ENCODE measurements at places on chromosomes 3 and 15.

- no peak for DNase-seq
Measured at GRCh38 chr15:31256378-31257265, 70.0 kb upstream of the KLF13 start.

DNA sequence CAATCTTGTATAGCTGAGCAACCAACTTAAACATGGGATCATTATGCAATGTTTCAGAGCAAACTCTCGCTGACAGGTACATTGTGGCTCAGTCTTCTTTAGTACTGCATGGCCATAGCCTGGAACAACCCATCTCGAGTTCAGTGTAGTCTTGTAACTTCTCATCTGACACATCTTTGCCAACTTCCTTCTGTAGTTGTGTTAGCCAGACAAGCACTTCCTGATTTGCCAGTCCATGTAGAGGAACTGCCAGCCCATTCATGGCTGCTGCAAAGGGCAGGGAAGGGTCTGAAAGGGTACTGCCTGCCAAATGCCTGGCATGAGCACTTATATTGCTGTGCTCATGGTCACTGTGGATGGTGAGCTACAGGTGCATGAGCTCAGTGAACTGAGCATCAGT is 49.2 kb upstream of the CCDC54 start:
- DNase-seq = no peak

DNA sequence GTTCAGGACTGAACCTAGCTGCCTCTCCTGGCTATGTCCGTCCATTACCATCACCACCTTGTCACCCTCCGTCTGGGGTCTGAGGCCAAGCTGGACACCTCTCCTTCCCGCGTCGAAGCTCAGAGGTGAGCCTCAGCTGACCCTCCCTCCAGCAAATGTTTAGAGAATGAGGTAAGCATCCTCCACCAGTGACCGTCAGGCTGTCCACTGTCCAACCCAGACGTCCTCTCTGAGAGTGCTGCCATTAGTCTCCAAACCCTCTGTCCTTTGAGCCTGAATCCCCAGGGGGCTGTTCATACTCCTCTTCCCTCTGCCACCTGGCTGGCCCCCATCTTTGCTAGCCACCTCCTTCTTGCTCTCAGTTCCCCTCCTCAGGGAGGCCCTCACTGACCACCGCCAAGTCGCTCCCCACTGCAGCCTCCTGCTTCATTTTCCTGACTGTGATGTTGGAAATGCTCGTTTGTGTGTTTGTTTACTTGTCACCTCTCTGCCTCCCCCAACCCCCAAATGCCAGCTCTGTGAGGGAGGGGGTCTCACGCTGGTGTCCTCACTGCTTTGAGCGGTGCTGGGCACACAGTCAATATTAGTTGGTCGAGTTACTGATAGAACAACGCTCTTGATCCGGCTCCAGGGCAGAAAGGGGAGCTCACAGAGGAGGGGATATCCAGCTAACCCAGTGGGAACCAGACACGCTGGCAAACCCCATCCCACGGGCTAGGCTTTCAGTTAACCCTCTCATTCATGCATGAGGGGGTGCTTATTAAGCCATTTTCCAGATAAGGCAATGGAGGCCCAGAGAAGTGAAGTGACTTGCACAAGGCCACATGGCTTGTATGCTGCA is 64.9 kb downstream of the IQSEC1 start:
- no peak for DNase-seq

DNA sequence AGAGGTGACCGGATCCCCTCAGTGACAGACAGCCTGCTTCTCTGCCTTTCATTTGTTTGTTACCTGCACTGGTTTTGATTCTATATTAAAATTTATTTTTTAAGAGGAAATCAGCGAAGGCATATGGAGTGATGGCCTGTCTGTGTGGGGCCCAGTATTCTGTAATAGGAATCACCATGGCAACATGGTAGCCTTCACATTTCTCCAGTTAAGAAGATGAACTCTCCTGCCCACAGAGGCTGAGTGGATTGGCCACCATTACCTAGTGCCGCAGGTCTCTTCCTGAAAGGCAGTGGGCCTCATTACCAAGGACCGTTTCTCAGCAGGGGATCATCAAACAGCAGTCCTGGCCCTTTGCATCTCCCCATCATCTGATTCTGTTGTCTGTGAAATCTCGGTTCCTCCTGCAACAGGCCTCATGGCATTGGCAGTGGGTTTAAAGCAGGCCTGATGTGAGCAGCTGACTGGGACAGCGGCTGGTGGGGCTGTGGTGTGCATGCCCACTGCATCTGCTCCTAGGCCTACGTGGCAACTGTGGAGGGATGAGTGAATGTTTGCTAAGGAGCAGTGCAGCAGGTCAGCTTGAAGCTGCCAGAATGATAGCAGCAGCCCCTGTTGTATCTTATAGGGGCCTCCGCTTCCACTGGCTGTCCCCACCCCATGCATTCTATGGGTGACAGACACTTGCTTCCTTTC is 114.5 kb downstream of the CHCHD6 start:
- no peak for DNase-seq

- no peak for DNase-seq
Measured at GRCh38 chr3:56935811-56936210, 124.7 kb upstream of the SPATA12 start.

DNA sequence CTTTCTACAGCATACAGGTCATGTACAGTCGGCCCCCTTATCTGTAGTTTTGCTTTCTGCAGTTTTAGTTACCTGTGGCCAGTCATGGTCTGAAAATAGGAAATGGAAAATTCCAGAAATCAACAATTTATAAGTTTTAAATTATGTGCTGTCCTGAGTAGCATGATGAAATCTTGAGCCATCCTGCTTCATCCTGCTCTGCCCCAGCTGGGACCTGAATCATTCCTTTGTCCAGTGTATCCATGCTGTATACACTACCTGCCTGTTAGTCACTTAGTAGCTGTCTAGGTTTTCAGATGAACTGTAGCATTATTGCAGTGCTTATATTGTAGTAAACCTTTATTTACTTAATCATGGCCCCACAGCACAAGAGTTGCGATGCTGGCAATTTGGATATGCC is 44.8 kb downstream of the AP4E1 start:
- DNase-seq = peak; percentile 5

DNA sequence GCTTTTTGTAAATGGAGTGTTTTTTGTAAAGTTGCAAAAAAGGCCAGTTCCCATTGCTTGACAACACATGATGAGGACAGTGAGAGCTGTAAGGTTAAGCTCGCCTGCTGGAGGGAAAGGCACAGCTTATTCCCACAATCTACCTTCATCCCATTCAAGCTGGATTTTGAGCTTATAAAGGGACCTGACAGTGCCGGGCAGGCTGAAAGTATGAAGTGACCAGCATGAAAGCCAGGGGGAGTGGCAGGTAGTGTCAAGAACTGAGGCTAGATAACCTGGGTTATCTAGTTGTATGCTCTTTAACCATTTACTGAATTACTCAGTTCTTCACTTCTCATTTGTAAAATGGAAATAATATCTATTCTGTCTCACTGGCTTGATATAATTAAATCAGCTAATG is 52.3 kb upstream of the KPNA4 start:
- no peak for DNase-seq

DNA sequence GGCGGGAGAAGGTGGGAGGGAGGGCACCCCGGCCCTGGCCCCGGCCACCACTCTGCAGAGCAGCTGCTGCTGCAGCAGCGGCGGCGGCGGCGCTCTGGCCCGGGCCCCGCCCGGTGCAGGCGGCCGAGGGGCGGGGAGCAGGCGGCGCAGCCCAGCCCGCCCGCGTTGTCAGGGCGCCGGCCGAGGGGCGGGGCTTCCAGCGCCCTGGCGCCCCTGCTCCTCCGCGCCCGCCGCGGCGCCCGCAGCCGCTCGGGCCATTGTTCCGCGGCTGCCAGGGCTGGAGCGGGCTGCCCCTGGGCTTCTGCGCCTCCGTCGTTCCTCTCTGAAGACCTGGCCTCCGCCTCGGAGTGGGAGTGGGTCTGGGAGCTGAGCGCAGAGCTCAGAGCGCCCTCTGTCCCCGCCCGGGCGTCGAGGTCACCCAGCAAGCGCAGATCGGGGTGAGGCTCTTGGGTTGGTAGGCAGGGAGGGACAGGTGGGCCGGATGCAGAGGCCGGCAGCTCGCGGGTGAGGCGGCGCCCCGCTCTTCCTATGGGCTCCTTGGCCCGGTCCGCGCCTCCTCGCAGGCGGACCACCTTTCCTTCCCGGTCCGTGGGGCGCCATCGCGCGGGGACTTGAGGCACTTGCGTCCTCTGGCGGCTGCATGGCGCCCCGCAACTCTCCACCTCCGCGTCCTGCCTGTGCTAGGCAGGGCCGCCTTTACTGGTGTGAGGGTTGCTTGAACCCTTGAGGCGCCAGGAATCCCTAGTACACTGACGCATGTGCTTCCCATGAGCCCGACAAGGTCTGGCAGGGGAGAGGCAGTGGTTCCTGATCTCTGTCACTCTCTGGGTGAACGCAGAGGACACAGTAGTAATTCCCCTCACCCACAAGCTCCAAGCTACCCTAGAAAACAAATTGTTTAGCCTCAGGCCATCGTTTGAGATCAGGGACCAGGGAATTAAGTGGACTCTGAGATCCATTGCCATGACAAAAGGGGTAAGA is at the start of gene LPCAT4:
Gene LPCAT4 (minus strand): TSS at position 96 of the 981 bp plus-strand sequence. CDS start 96 bp downstream, outside the sequence.
- peak; percentile 73 for DNase-seq

GRCh38 chr3:61964566-61964965 is 403.2 kb downstream of the PTPRG start:
- DNase-seq = no peak

DNA sequence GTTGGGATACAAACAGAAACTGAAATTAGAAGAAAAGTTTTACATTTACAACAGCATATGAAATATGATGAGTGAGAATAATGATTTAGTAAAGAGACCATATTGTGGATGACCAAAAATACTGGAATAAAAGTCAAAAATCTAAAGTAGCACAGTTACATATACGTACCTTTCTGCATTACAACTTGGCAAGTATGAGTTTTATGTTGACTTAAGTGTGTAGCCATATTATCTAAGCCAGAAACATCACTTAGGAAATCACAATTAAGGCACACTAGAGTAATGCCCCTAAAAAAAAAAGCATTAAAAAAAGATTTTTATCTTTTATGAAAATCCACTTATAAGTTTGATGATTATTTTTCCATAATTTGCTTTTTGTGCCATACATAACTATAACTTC is 79.1 kb downstream of the ZNF280D start:
- DNase-seq = no peak

- no peak for DNase-seq
Measured at GRCh38 chr3:16599694-16600093, 5.5 kb downstream of the DAZL start.

- no peak for DNase-seq
Measured at GRCh38 chr3:184077881-184078280, 19.0 kb upstream of the HTR3E start.

DNA sequence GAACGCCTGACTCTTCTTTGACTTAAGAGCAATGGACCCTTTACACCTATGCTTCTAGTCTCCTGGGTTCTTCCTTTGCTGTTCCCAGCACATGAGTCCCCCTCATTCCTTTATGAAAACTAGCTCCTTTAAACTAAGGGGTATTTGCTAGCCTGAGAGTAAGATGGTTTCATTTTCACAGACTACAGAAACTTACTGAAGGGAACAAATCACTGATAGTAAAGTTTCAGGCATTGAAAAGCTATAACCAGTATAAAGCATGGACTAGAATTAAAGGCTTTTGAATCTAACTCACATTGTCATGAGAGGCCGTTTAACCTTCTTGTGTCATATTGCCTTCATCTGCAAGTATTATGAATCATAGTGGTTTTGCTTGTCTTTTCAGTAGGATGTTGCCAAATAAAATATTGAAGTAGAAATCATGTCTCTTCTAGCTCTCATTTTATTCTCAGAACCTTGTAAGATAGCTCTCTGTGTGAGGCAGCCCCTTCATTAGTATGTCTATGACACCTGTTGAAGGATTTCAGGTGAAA is 765.9 kb downstream of the NR2F2 start:
- DNase-seq = no peak

- DNase-seq = peak; percentile 17
Measured at GRCh38 chr3:113844622-113845222, 6.1 kb downstream of the GRAMD1C start.

GRCh38 chr15:63067976-63068743 is 25.6 kb downstream of the TPM1 start:
- DNase-seq = no peak

- no peak for DNase-seq
Measured at GRCh38 chr3:70885636-70886035, 573.2 kb upstream of the MDFIC2 start.

- DNase-seq = peak; percentile 95
Measured at GRCh38 chr15:36590838-36591237, 11.4 kb downstream of the CDIN1 start.

DNA sequence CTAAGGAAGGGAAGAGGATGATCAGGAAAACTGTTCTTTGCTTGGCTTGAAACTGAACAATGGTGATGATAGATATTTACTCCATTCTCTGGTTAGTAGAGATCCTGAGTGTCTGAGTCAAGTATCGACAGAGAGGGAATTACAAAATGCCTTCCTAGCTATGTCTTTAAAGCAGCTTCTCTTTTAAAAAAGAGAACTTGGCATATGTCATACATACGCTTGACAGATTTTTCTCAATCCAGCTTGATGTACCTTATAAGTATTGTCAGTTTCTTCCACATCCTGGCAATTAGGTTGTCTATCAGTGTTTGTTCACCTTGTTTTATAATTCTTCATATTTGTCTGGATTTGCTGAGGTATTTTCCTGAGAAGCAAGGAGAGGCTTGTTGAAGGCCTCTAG is 5.0 kb upstream of the EPHB1 start:
- no peak for DNase-seq

DNA sequence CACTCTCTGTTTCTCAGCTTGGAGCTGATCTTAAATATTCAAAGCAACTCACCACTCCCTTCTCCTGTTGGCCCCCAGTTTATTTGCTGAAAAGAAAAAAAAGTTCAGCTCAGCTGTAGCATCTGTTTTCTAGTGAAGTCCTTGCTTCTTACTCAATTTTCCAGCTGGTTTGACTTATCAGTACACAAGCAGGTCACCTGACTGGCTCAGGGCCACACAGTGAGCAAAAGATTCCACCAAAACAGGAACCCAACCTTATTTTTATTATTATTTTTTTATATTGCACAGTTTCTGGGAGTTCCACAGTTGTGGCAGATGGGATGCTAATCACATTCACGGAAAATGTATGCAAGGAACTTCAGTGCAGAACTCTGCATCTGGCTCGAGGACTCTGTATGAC is 390.7 kb upstream of the RGMA start:
- DNase-seq = no peak

GRCh38 chr3:20310629-20311028 is 124.6 kb upstream of the SGO1 start:
- DNase-seq = no peak

DNA sequence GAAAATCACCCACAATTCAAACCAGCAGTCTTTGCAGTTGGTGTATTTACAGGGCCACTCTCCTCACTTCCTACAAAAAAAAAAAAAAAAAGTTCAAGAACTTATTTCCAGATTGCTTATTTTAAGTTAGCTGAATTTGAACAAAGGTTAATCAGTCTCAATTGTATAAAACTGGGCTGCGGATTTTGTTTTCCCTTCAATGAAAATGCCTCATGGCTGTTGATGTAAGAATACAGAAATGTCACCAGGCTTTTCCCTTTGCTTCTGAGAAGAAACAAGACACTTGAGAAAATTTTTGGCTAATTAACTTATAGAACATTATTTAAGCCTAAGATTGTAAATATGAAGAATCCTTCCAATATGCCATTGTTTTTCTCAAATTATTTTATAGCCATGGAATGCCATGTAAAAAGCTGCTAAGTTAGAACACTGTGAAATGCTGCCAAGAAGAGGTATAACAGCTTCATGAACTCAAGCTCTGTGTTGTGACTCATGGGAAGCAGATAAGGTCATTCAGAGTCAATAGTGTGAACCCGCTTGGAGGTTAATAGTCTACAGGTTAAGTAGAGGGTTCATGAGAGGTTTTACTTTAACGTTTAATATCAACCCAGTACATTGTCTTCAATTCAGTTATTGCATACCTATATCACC is 84.3 kb upstream of the ABI3BP start:
- DNase-seq = peak; percentile 64

Measured in brain microvascular endothelial cell (primary cell).